Activated CD4-positive, alpha-beta T cell treated with anti-CD3 and anti-CD28 coated beads for 48 hours (primary cell): ENCODE measurements at places on chromosomes 11 and 22.

DNA sequence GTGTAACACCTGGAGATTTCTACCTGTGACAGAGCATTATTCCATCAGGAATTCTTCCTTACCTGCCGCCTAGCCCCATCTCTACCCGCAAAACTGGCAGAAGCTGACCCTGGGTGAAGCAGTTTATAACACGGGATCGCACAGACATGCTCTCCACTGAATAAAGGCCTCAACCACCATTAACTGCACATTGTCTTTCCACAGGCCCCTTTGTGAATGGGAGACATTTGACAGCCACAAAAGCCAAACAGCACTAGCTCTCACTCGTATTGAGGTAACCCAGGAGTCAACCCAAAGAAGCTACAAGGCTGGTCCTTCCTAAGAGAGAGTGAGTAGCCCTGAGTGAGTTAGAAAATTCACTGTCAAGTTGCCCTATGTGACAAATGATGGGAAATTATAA, 135.6 kb downstream of the RCN1 start:
- DNase-seq: no peak

DNA sequence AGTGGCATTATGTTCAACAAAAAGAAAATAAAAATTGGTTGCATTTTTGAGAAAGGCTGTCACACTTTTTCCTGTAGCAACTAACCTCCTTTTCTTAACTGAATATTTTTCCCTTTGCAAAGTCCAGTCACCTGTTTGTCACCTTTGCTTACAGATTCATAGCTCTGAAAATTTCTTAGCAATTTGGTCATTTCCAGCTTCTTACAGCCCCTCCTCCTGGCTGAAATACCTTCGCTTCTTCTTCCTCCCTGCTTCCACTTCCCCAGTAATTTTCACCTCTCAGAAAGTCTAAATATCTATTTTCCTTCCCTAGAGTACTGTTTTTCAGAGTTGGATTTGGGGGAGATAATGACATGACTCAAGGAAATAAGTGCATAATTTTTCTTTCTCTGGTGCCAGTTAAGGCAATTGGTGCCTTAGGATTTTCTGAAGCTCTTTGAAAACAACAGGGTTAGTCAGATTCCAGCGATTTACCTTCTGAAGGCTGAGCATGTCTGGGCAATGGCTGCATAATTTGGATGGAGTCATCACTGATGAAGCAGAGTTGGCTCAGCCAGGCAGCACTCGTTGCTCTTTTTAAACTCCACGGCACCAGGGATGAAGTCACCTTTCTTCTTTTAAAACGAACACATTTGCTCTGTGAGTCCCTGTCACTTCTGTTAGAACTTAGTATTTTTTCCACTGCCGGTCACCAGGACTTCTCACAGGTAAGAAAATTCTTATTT, 62.1 kb upstream of the AMOTL1 start:
- no peak for DNase-seq

GRCh38 chr11:18836417-18836816, 44.8 kb upstream of the PTPN5 start:
- no peak for DNase-seq

- DNase-seq: no peak
Observed at GRCh38 chr11:120302001-120302805, 22.9 kb upstream of the TLCD5 start.

GRCh38 chr11:68517121-68517741, 56.7 kb downstream of the PPP6R3 start:
- no peak for DNase-seq

DNA sequence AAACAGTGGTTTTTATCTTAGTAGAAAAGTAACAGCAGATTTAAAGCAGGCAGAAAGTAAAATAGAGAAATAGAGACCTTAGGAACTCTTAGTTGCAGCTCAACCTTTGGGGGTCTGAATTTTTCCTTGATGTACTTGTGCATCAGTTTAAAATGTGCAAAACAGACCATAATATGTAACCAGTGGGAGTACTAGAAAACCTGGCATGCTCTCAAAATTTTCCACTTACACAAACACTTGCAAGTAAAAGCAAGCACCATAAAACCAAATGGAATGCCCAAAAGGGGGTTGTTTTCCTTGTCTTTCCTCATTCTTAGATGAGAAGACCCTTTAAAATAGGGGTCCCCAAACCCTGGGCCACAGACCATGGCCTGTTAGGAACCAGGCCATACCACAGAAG, 12.9 kb upstream of the MRGPRE start:
- no peak for DNase-seq

GRCh38 chr22:44701824-44702478, at the start of gene PRR5:
TSS of gene PRR5 (plus strand) at chr22:44702204. CDS start at chr22:44702475, 271 bp downstream.
- peak; percentile 83 for DNase-seq

DNA sequence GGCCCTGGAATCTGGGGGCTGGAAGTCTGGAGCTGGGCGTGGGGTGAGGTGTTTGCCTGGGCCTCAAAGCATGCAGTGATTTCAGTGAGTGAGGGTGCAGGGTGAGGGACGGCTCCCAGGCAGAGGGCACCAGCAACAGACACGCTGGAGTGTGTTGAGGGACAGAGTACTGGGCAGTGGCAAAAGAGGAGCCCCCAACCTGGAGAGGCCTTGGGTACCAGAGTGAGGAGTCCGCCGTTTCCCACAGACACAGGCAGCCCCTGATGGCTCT, 12.0 kb upstream of the TBC1D22A start:
- no peak for DNase-seq

DNA sequence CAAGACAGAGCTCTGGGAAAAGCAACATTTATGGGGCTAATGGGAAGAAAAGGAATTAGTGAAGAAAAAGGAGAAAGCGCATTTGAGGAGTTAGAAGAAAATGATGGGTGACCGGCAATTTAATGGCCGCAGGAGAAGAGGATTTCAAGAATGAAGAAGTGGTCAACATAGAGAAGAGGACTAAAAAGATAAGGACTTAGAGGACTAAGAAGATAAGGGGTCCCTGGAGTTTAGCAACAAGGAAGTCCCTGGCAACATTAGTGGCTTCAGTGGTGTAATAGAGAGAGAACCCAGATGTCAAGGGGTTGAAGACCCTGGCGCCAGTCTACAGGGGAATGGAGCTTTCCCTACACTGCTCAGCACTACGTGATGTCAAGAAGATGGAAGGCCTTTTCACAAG, 32.3 kb downstream of the WEE1 start:
- DNase-seq: no peak

DNA sequence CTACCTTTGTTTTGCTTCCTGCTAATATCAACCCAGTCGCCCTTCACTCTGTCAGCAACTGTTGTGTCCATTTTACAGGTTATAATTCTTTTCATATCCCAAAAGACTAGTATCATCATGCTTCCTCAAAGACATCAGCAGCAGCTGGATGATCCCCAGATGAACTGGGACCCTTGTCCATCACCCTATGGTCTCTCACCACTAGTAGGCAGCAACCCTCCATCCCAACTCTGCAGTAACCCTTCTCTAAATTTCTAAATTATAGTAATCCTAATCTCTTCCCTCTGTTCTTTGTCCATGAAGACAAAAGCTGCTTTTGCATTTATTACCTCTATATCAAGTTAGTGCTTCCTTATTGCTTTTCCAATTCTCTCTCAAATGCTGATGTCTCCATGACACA, 1025.8 kb downstream of the FAM181B start:
- no peak for DNase-seq

GRCh38 chr22:46089426-46090035, 60.8 kb upstream of the PPARA start:
- DNase-seq: no peak

- no peak for DNase-seq
Observed at GRCh38 chr11:8234425-8234821, 29.3 kb downstream of the LMO1 start.

DNA sequence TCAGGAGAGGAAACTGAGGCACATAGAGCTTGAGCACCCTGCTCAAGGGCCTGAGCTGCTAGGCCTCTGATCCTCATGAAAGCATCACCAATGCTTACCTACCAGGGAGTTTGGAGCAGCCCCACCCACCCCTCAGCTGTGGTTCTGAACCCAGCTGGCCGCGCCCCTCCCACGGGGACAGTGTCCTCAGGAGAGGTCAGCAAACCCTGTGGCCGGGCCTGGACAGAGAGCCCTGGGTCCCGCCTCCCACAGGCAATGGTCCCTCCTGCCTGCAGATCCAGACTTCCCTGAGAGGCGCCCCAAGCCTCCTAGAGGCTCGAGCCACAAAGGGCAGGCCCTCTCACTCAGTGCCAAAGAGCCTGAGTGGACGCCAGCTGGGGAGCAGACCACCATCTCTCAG, 184.9 kb downstream of the BRD1 start:
- no peak for DNase-seq

GRCh38 chr22:32561163-32561562, 86.6 kb downstream of the FBXO7 start:
- no peak for DNase-seq

GRCh38 chr22:38270091-38270992, 2.5 kb downstream of the TMEM184B start:
- no peak for DNase-seq

GRCh38 chr11:13344818-13345217, 67.2 kb downstream of the BMAL1 start:
- no peak for DNase-seq

DNA sequence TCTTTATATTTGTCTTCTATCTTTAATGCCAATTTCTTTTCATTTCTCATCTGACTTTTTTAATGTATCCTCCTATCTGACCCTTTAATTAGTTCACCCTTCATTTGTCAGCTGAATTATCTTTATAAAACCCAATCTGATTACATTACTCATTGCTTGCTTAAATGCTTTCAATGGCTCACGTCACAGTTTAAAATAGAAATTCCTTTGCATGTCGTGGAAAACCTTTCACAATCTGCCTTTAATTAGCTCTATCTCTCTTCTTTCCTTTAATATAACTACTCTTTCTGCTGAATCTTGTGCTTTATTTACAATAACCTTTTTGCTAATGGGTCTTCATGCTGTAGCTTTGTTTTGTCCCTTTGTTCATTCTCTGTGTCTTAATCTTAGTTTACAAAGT, 125.7 kb downstream of the DYNC2H1 start:
- DNase-seq: no peak

GRCh38 chr22:46915950-46916730, 153.7 kb downstream of the TBC1D22A start:
- DNase-seq: no peak

GRCh38 chr11:96278039-96278897, 64.7 kb downstream of the MAML2 start:
- DNase-seq: no peak

GRCh38 chr22:47189056-47189916, 426.8 kb downstream of the TBC1D22A start:
- DNase-seq: no peak

- DNase-seq: no peak
Observed at GRCh38 chr11:102773386-102773785, 7.0 kb downstream of the MMP10 start.

GRCh38 chr11:35303596-35304385, 115.6 kb downstream of the SLC1A2 start:
- DNase-seq: no peak

GRCh38 chr22:36294293-36294620, 41.3 kb downstream of the APOL1 start:
- DNase-seq: no peak

DNA sequence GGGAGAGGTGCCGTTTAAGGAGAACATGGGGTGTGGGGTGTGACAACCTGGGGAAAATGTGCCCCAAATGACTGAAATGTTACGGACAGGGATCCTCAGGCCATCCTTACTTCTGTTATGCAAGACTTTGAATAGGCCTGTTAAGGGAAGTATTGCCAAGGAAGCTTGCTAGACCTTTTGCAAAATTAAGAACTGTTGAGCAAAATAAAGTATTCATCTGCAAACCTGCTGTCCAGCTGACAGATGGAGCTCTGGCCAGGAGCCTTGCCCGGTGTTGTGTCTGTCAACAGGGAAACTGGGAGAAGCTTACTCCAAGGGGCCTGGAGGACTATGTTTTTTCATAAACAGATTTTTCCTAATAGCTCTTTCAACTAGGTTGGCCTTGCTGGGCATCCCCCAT, 48.0 kb downstream of the FAT3 start:
- no peak for DNase-seq

DNA sequence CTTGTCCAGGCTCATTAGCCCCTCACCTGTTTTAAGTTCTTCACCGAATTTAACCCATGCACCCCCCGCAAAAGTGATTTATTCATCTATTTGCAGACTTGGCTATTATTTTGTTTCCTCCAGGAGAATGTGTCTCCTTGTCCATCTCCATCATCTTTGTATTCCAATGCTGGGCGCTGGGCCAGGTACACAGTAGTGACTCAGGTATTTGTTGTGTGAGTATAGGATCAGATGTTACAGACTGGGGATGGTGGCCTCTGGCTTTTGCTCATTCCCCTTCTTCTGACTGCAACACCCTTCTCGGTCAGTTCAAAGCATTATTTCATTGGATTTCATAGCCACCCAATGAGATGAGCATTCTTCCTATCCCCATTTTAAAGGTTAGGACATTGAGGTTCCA, 408.2 kb downstream of the MN1 start:
- DNase-seq: no peak
